Stimulated activated CD4-positive, alpha-beta T cell treated with anti-CD3 and anti-CD28 coated beads, Interleukin-12 subunit alpha, Interleukin-12 subunit beta, amount 100 ng/mL, for 48 hours (primary cell): ENCODE measurements at places on chromosomes 3 and 15.

DNA sequence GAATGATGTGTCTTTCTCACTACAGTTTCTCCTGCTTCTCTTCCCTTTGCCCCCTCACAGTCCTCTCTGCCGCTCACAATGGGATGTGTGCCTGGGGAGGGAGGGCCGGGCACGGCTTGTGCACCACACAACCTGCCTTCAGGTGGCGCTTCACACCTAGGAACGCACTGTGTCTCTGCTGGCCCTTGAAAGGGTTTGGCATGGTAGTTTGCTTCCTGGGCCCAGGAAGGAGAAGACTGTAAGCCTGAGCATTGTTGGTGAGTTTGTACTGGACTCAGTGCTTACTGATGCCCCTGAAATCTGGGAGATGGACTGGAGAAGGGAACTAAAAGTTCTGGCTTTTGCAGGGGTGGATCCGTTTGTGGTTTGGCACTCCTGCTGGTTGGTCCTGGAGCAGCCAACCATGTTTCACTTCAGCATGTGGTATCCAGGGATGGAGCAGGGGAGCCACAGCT lies 9.2 kb downstream of the ALPK3 start:
- no peak for DNase-seq

GRCh38 chr3:181912384-181912783 lies 200.7 kb downstream of the SOX2 start:
- no peak for DNase-seq

GRCh38 chr3:67765575-67765974 lies 111.2 kb upstream of the SUCLG2 start:
- no peak for DNase-seq

- DNase-seq = peak; percentile 73
Measured at GRCh38 chr3:184777566-184778356, 34.2 kb upstream of the VPS8 start.

GRCh38 chr15:87633525-87633924 lies 623.0 kb downstream of the NTRK3 start:
- no peak for DNase-seq

DNA sequence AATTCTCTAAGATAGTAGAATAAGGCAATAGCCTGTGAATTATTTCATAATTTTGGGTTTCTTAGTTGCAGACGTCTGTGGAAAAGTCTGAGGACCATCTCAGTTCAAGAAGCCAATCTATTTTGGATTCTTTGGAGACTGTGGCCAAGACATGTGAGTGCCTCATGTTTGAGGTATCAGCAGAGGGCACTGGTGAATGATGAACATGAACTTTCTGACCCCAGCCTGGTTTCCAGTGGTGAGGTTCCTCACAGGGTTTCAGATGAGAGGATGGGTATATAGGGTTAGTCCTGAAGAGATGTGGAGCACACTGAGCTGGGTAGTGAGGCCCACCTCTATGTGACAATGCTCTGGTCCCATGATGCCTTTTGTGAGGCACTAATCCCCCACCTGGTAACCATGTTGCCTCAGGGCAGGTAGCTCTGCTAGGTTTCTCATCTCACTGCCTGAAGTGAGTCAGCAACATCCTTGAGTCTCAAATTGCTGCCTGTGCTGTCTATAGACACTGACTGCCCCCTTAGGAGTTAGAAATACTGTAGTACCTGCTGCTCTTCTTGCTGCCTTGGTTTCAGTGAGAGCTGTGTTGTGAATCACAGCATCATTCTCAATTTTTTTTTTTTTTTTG lies 32.3 kb downstream of the C3orf62 start:
- no peak for DNase-seq

DNA sequence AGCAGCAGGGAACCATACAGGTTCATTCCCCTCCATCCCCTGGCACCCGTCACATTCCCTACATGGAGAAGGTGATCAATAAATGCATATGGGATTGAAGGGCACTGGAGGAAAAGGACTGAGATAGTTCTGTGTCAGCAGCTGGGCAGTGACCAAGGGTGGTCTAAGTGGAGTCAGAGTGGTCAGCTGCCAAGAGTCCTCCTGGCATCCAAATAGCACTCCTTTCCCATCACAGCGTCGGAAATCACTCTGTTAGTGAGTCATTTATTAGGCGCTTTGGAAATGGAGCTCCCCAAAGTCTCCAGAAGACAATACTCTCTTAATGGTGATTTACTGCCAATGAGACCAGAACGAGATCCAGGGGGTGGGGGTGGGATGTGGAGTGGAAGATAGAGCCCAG lies 6.8 kb upstream of the TRH start:
- DNase-seq = no peak

- no peak for DNase-seq
Measured at GRCh38 chr15:70017801-70018200, 79.9 kb downstream of the TLE3 start.
